ENCODE measurements at places on chromosomes 11 and 22. TPM values are rescaled to one million over a fixed set of nuclear protein-coding genes. Genes with fewer than 3 reads are reported as not detected.

DNA sequence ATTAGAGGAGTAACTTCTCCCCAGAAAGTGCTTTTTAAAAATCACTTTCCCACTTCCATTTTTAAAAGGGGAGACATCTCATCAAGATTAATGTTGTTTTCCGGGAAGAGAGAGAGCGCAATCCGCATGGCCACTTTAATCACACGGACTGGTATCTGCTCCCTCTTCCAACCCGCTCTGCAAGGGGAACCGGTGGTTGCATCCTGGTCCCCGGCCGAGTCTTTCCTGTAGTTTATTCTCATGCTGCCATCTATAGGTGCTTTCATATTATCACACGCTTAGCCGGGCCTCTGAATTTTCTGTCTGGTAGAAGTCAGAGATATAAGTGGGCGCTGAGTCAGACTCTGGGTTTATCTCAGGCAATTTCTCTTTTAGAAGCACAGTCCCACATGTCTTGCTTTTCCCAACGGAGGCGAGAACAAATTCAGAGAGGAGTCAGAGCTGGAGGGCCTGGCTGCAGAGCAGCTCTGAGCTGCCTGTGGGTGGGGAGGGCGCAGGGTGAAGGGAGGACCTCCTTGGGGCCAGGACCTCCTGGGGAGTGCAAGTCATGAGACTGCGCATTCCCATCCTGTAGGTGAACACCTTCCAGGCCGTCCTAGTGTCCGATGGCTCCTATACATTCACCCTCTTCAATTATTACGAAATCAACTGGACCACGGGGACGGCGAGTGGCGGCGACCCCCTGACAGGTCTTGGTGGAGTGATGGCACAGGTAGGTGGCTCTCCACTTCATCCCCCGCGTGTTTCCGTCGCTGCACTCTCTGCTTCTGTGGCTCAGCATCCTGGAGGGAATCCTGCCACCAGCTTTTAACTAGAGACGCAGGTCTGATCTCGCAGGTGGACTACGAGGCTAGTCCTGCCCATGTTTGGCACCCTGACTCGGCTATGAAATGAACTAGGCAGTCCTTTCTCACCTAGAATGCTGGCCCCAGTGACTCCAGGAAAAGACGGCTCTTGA lies 11.7 kb downstream of the TECTA start:
- peak; percentile 69 for DNase-seq

The PLAAT5 gene
- polyA plus RNA-seq: 1.5 TPM

The PPP2R1B gene
- 5.9 TPM for polyA plus RNA-seq

The TRIM34 gene
- polyA plus RNA-seq: 1.9 TPM

The LRRN4CL gene
- 2.8 TPM for polyA plus RNA-seq
